Cerebellar nuclear complex (tissue), 1 donor: ENCODE measurements at places on chromosomes 2 and 18.
A peak's percentile ranks its signal among the peaks of the same experiment; 100 is the strongest.

DNA sequence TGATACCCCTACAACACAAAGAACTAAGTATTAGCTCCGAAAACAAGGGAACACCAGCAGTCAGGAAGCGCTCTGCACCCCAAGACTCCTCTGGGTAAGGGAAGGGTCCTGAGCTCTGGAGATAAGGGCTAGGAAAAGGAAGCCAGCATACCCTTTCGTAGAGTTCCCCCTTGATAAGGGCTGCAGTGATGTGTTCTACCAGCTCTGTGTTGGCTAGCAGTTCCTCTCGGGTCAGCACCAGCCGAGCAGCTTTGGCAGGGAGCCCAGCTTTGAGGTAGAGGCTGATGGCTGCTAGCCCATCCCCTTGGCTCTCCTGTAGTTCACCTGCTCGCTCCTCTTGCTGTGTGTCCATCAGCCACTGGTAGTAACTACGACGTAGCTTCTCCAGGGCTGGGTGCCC lies 18.9 kb downstream of the KRTCAP3 start:
- peak; percentile 25 for DNase-seq

DNA sequence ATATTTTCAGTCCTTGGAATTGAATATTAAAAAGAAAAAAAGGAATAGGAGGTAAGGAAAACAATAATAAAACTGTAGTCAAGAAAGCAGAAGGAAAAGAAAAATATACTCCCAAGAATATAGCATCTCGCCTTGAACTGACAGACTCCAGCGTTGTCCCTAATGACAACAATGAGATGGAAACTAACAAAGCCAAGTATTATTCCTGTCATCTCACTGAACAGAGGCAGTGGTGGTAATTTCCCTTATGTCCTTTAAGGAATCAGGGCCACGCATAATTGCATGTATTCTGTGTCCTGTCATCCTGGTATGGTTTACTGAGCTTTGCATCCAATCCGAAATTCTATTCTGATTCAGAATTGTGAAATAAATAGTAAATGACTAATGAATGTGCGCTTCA lies 158.9 kb downstream of the LRRTM4 start:
- no peak for DNase-seq

GRCh38 chr18:11136241-11136640 lies 13.1 kb downstream of the PIEZO2 start:
- no peak for DNase-seq

GRCh38 chr2:101788995-101789970 lies 91.8 kb downstream of the MAP4K4 start:
- DNase-seq = no peak
